ENCODE measurements at places on chromosomes 7 and 10.

- no peak for DNase-seq
Measured at GRCh38 chr10:71381611-71382010, 15.1 kb upstream of the CDH23 start.

GRCh38 chr10:112296908-112297331 is 13.7 kb downstream of the TECTB start:
- no peak for DNase-seq

DNA sequence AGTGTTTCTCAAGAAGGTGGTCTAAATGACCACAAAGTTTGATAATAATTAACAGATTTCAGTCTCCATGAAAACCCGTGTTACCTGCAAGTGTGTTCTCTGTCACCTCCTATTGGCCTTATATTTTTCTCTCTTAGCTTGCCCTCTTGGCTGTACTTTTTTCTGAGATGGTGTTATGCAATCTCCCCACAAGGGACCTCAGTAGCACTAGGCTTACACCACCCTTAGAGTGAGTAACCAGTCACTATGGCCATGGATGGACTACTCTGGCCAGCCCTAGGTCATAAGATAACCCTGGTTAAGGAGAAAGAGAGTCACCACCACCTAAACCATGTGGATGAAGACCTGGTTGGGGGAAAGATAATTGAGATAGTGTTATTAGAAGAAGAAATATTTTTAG is 76.8 kb downstream of the NPSR1 start:
- no peak for DNase-seq

GRCh38 chr7:46383605-46384004 is 462.5 kb upstream of the IGFBP3 start:
- no peak for DNase-seq

DNA sequence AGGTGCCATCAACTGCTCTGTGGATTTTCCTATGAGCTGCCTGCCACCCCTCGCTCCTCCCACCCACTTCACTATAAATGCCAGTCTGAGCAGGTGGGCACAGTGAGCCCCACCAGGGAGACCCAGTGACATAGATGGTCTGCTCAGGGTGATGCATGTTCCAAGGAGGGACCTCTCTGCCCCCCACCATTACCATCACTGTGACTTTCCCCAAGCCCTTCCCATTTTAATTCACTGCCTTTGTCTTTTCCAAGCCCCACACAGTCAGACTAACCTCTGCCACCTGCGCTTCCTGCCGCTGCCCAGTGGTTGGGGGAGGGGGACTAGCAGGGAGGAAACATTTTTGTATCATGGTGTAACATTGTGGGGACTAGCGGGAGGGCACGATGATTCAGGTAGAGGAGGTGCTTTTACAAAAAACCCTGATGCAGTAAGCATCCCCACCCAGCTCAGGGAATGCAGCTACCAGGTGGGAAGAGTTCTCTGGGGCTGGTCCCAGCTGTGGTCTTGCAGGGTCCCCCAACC is 24.6 kb downstream of the PRSS2 start:
- no peak for DNase-seq

GRCh38 chr7:129315960-129316359 is 91.1 kb downstream of the AHCYL2 start:
- no peak for DNase-seq

GRCh38 chr7:142773937-142774744 is 3.4 kb downstream of the PRSS2 start:
- DNase-seq, result no peak

- no peak for DNase-seq
Measured at GRCh38 chr7:37110660-37111424, 337.8 kb downstream of the ELMO1 start.

DNA sequence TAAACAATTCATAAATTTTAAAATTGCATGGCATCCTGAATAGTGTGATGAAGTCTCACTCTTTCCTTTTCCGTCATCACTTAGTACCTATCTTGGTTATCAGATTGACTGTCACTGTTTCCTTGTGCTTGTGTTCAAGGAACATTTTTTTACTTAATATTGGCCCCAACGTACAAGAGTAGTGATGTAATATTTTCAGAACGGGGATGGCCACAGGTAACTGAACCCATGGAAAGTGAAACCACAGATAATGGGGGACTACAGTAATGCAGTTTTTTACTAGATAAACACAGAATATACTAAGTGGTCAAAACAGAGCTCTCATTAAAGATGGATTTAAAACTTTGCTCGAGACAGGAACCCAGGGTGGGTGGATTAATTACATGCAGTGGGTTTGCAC is 85.4 kb downstream of the MACC1 start:
- DNase-seq, result no peak

DNA sequence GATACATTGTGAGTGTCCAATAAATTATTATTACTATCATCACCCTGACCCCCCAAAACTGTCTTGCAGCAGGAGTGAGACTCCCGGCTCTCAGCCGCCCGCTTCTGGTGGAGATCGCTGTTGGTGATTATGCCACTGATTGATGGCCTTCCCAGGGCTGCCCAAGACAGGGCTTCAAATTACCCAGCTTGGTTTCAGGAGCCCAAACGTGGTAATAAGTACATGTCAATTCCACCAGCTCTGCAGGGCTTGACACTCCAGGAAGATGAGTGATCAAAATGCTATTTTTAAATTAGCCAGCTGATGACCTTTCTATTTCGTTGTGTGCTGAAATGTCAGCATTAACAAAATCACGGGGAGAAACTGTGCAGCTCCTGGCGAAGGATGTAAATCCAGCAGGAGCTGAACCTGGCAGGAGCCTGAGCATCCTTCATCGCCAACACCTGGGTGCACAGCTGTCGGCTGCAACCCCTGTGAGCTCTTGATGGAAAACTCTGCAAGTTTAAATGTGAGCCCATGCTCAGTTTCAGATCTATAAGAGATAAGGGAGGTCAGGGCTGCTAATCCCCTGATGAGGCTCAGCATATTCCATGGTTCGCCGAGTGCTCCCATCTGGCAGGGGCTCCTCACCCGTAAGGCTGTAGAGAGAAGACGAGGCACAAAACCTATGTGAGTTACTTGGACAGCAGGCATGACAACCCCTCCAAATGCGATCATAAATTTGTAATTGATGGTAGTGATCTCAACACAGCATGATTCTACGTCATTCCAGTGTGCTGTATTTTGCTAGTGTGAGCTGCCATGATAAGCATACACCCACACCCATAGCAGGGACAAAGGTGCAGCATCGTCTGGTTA is 446.3 kb downstream of the TCERG1L start:
- no peak for DNase-seq

- no peak for DNase-seq
Measured at GRCh38 chr10:129042776-129043595, 424.1 kb upstream of the MGMT start.

GRCh38 chr10:120503689-120504088 is 46.7 kb downstream of the PLPP4 start:
- DNase-seq, result no peak

GRCh38 chr7:111104710-111105109 is 13.8 kb downstream of the LRRN3 start:
- no peak for DNase-seq

- no peak for DNase-seq
Measured at GRCh38 chr7:104040666-104041065, 51.2 kb upstream of the RELN start.

DNA sequence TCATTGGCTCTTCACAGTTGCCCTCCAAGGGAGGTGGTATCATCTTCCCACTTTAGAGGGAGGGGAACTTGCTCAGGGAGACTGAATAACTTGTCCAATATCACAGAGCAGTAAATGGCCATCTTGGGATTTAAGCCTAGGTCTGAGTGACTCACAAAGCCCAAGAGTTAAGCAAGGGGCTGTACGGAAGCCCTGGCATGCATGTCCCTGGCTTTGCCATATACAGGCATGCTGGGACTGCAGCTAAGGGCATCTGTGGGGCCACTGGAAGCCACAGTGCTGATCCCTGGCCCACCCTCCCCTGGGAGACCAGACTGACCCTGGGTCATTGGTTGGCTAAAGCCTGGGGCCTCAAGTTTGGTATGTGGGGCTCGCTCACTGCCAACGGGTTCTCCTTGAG is 3.1 kb downstream of the VSIR start:
- no peak for DNase-seq

GRCh38 chr10:87973635-87974034 is 110.2 kb downstream of the PTEN start:
- DNase-seq, result no peak

DNA sequence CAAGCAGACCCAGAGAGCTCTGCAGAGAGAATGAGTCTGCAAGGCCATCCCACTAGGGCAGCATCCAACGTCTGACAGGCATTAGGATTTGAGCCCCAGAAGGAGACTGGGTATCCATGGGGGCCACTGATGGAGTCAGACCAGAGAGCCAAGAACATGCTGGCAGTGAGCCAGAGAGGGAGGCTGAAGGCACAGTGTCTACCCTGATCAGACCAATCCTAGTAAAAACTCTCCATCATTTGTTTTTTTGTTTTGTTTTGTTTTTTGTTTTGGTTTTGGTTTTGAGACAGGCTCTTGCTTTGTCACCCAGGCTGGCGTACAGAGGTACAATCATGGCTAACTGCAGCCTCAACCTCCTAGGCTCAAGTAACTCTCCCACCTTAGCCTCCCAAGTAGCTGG is 133.1 kb upstream of the LYZL2 start:
- no peak for DNase-seq

DNA sequence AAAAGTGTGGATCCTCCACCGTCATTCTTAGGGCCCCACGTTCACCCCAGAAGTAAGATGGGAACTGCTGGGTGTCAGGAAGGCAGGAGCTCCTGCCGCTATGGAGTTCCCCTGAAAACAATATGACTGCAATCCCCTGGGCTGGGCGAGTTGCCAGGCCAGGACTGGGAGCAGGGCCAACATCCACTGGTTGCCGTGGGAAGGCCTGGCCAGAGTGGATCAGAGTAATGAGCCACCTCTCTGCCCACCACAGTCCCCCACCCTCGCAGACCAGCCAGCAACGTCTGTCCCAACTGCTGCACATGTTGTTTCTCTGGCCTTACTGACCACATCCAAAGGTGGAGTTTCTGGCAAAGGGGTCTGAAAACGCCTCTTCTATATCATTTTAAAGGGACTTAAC is 86.6 kb downstream of the STRA8 start:
- no peak for DNase-seq

GRCh38 chr10:71998840-71999194 is 34.6 kb downstream of the CHST3 start:
- DNase-seq, result peak; percentile 52

DNA sequence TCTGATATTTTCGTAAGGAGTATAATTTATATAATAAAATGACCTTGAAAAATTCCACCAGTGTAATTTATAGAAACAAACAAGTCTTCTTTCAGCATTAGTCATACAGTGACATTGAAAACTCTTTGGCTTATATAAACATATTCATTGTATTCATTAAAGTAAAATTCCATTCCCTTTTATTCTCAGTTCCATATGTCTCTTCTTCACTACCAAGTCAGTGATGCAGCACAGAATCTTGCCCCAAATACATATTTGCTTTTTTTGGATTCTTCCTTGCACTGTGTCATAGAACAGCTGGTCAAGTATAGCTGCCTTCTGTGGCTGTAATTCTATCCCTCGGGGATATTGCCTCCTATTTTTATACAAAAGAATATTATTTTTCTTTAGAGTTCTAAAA is 884.5 kb upstream of the POT1 start:
- DNase-seq, result no peak

All from OCI-M1 (cell line).